ENCODE measurements at places on chromosomes 7 and 10.
A peak's percentile ranks its signal among the peaks of the same experiment; 100 is the strongest.

DNA sequence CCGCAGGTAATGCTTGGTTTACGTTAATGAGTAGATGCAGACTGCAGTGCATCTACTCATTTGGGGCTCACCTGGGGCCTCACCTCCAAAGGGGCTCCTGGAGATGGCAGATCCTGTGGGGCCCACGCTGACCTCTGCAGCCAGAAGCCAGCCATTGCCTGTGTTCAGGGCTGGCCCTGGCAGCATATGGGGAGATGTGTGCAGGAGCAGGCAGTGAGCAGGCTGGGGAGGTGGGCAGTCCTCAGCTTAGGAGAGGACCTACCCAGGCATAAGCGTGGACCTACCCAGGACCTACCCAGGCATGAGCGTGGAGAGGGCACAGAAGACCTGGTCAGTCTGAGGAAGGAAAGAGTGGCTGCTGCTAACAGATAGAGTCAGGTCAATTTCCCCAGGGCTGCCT lies 178.5 kb downstream of the PTPRN2 start:
- H3K36me3 ChIP-seq = no peaks in the 10 kb centered on the region
- DNase-seq = no peak
- no peak overlapping the region for H3K4me3 ChIP-seq
- H3K4me1 ChIP-seq = no peaks in the 10 kb centered on the region
- peaks cover 10% of the 10 kb centered on the region for H3K27me3 ChIP-seq

DNA sequence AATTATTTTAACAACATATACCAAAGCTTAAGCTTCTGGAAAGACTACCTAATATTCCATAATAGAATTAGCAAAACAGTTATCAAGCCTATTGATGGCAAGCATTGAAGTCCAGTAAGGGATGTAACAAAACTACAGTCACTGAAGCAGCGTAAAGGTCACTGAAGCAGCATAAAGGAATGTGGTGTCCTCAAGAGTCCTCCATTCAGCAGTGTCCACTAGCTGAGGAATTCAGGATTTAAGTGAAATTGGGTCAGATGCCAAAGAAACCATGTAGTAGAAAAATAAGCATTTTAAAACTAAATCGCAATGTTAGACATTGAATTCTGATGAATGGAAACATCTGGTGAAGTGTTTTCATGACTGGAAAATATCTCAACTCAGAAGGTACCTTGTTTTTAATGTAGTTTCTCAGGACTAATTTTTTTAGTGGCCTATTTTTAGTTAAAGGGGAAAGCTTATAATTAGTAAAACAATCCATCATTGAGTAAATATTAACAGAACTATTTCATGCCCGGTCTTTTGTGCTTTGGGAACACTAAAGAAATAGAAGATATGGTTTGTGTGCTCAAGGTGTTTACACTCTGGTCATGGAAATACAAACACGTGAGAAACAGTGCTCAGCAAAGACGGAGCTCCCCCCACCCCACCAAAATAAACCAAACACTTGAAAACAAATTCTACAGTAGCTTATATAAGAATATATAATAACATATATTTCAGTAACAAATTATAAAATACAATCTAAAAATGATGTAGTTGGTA lies 121.4 kb downstream of the CDK14 start:
- DNase-seq = no peak
- H3K4me1 ChIP-seq = peaks cover 48% of the 10 kb centered on the region
- H3K27me3 ChIP-seq = no peaks in the 10 kb centered on the region
- no peak overlapping the region for H3K4me3 ChIP-seq
- peaks cover 18% of the 10 kb centered on the region for H3K36me3 ChIP-seq

DNA sequence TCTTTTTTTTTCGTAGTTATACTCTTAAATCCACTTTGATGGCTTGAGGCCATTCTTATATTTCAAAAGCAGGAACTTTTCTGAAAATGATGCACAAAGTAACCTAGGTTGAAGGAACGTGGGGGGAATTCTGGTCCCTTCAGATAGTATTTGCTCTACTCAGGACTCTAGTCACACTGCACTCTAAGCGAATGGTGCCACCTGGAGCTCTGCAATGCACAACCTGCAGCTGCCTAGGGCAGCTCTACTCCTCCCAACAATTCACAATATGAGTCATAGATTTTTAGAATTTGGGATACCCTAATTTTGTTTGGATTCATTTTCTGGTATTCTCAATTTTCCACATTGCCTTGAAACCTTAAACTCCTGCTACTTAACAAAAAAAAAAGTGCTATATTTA lies 17.3 kb downstream of the SYPL1 start:
- peak overlapping the region; percentile 44 for H3K27ac ChIP-seq
- DNase-seq = no peak
- H3K4me1 ChIP-seq = peaks cover 34% of the 10 kb centered on the region
- no peaks in the 10 kb centered on the region for H3K27me3 ChIP-seq

- H3K27me3 ChIP-seq = no peaks in the 10 kb centered on the region
- no peak for DNase-seq
- H3K4me1 ChIP-seq = no peaks in the 10 kb centered on the region
- no peaks in the 10 kb centered on the region for H3K36me3 ChIP-seq
- H3K27ac ChIP-seq = no peak overlapping the region
- no peak overlapping the region for H3K4me3 ChIP-seq
These were observed 429.2 kb downstream of the SORCS3 start for GRCh38 chr10:105070249-105070648.

DNA sequence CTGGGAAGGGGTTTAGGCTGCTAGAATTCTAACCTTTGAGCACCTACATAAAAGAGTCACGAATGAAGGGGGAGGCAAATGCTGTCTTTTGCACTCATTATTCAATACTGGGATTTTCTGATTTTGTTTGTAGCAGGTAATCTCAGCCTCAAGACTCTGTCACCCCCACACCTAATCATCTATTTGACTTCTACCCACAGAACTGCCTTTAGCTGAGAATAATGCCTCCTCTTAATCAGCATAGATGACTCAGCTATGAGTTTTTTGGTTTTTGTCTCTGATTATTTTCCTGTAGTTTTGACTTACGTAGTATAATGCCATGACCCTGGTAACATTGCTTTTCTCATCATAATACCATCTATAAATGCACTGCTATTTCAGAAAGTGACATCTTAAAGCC lies 42.7 kb upstream of the CACNB2 start:
- no peak for DNase-seq
- H3K4me1 ChIP-seq = no peaks in the 10 kb centered on the region
- H3K4me3 ChIP-seq = no peak overlapping the region
- H3K27me3 ChIP-seq = no peaks in the 10 kb centered on the region
- H3K27ac ChIP-seq = no peak overlapping the region
- no peaks in the 10 kb centered on the region for H3K36me3 ChIP-seq

DNA sequence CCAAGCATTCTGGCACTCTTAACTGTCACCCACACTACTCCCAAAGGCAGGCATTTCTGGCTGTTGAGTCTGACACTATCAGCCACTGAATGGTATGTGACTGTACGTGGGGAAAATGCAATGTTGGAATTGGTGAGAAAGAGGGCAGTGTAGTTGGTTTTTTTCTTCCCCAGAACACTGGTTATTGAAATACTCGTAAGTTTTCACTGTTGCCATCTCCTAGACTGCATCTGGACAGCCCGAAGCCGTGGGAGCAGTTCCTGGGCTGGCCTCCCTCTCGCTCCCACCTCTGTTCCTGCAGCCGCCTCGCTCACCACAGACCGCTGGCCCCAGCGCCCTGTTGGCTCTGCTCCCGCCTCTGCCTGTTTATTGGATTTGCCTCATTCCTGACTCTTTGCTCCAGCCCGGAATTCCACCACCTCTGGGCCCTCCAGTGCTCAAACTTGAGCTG lies 5.7 kb downstream of the PLCE1 start:
- peaks cover 56% of the 10 kb centered on the region for H3K27me3 ChIP-seq
- no peaks in the 10 kb centered on the region for H3K4me1 ChIP-seq
- no peak overlapping the region for H3K4me3 ChIP-seq
